ENCODE measurements at places on chromosomes 6 and 20.

DNA sequence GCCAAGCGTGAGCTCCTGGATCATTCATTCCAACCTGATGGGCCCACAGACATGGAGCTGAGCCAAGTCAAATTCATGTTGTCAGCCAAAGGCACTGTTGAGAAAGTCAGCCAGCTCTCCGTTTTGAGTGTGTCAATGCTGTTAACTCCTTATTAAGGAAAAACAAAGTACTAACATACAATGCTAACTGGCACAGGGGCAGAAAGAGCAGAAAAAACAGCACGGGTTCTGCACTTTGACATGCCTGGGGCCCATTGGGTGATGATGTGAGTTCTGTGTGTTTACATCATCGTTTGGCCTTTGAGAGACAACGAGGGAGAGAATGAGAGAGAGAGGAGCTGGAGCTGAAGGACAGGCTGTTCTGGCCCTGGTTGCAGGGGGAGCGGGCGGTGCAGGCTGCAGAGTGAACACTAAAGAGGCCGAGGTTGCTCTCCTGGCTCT, 85.9 kb downstream of the SMOC2 start:
- no peak for DNase-seq

GRCh38 chr6:14270925-14271788, 153.6 kb downstream of the CD83 start:
- peak; percentile 86 for DNase-seq

DNA sequence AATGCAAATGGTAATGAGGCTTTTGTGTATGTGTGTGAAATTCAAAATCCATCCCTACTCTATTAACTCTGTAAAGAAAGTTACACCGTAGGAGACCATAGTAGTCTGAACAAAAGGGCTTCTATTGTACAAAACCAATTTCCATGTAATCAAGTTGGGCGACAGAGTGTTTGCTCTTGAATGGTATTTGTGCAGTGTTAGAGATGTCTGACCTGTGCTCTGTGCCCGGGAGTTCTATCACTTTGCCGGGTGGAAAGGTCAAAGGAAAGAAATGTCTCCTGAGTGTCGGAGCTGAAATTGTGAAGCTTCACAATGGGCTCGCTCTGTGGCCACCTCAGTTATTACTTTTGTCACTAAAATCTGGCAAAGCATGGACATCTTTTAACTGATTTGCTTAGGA, 312.0 kb downstream of the SAMD5 start:
- DNase-seq: no peak

DNA sequence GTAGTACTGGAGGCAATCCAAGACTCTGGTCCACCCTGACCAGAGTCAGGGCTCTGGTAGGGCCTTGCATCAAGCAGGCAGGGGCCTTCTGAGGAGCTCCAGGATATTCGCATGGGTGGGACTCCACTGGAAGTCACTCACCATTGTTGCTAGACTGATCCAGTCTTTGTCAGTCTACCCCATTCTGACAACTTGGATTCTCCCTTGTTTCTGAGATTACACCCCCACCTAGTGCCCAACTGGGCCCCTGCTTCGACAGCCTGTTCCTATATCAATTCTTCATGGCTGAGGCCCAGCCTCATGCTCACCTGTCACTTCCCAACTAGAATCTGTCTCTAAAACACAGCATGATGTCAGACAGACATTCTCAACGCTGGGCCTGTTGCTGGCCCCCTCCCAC, 5.2 kb downstream of the SLC35D3 start:
- DNase-seq: peak; percentile 3

GRCh38 chr20:50870561-50871161, 60.6 kb downstream of the ADNP start:
- DNase-seq: no peak

DNA sequence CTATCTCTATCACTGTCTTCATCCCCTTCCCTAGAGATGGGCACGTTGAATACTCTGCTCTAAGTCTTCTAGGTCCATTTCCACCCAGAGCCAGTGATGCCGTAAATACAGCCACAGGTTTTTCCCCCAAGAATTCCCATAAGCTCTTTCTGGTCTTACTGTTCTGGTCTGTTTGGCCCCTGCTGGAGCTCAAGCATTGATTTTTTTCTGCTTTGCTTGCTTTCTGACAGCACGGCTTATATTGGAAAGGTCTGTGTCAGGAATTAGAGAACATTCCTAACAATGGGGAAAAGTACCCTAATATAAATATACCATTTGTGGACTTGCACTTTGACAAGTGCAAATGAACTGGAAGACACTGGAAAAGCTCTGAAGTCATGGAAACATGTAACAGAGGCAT, 302.6 kb downstream of the TSHZ2 start:
- no peak for DNase-seq

DNA sequence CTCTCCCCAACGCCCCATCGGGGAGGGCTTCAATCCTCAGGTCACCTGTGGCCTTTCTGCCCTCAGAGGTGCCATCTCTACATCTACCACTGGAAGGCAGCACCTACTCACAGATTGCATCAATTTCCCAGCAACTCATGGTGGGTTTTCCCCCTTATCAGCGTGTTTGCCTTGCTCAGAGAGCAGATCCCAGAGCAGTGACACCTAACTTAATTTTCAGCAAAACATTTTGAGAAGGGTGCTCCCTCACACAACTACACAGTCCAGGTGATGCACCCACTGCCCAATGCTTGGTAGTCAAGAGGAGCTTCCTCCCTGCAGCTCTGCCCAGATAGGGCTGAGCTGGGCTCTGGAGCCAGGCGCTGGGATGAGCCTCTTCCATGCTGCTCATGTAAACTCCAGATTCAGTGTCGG, 48.2 kb downstream of the PLG start:
- DNase-seq: no peak

DNA sequence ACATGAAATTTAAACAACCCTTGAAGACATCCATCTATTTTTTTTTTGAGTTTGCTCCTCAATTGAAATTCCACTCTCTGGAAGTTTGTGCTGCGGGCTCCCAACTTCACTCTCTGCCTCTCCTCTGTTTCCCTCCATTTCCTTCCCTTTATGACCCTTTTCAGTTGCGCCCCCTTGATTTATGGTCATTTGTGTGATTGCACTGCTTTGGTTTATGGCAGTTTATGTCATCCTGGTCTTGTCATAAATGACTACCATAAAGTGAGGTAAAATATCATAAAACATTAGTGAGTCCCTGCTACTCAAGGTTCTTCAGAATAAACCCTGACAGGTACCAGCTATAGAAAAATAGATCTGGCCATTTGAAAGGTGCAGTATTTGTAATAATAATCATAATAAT, 348.3 kb upstream of the ZFP64 start:
- DNase-seq: no peak

GRCh38 chr6:33744001-33744848, 2.5 kb downstream of the IP6K3 start:
- DNase-seq: peak; percentile 59

DNA sequence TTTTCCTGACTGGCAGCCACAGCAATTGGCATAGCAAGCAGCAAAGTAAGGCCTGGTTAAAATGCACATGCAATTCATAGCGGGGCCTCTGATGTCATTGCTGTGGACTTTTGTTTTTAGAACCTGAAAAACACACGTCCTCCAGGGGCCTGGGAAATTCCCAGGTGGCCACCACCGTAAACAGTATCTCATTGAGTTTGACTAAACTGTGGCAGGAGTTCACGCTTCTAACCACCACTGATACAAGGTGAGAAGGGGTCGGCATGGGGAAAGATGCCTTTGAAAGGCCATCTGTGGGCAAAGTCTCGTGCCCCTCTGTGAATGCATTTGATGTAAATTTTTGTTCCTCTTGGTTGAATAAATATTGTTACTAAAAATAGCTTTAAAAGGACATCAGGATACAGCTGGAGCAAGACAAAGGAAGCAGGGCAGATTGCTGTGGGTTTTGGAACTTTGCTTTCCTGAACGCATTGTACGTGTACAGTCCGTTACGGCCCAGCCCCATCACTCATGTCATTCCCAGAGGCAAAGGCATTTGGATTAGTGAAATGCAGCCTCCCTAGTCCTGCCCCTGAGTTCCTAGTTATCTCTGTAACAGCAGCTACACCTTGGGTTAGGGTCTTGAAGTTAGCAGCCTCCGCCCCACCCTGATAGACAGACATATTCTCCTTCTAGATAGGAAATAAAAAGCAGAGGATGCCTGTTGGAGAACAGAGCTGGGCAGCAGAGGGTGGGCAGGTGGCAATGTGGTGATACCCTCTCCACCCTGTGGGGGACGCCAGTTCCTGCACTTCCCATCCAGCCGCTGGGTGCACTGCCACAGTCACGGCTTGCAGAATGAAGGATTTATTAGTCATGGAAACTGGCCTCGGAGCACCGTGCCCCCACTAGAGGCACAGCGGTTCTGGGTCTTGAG, 80.3 kb downstream of the ZDHHC14 start:
- DNase-seq: peak; percentile 3

DNA sequence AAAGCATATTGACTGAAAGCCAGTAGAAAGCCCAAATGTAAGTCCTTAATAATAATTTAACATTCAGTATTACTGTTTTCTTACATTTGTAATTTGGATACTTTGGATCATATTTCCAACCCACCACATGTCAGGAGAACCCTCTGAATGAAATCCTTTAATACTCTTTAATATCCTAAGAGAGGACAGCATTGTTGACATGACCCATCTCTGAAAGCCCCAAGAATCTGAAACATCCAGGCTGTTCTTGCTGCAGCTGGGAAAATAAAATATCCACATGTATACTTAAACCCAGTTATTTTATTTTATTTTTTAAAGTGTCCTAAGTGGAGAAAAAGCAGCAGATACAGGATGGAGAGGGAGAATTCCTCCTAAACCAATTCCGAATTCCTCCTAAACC, 130.8 kb upstream of the RIPOR2 start:
- DNase-seq: no peak

DNA sequence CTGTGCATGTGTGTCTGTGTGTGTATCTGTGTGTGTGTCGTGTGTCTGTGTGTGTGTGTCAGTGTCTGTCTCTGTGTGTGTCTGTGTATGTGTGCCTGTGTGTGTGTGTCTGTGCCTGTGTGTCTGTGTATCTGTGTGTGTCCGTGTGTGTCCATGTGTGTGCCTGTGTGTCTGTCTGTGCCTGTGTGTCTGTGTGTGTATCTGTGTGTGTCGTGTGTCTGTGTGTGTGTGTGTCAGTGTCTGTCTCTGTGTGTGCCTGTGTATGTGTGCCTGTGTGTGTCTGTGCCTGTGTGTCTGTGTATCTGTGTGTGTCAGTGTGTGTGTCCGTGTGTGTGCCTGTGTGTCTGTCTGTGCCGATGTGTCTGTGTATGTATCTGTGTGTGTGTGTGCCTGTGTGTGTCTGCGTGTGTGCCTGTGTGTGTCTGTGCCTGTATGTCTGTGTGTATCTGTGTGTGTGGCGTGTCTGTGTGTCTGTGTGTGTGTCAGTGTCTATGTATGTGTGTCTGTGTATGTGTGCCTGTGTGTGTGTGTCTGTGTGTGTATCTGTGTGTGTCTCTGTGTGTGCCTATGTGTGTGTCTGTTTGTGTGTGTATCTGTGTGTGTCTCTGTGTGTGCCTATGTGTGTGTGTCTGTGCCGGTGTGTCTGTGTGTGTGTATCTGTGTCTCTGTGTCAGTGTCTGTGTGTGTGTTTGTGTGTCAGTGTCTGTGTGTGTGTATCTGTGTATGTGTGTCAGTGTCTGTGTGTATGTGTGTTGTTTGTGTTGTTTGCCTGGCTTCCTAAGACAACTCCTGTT, 11.6 kb downstream of the SNPH start:
- no peak for DNase-seq

- no peak for DNase-seq
Measured at GRCh38 chr6:79687759-79688158, 56.6 kb downstream of the SH3BGRL2 start.

DNA sequence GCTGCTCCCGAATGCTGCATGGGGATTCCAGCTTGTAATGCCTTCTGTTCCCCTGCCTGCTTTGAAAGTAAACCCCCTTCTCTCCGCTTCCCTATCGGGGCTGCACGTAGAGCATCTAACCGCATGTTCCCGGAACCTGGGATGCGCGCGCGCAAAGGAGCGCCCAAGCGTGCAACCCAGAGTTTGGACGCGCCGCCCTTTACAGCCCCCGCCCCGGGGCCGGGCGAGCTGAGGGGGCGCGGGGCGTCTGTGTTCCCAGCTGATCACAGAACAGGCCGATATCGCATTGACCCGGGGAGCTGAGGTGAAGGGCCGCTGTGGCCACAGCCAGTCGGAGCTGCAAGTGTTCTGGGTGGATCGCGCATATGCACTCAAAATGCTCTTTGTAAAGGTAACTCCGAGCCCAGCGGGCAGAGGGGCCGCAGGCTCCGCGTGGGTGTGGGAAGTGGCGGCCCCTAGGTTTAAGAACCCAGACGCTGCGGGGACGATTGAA, 1.4 kb downstream of the LAMP5 start:
- DNase-seq: no peak

GRCh38 chr6:110140650-110141049, 38.8 kb downstream of the WASF1 start:
- DNase-seq: peak; percentile 57

DNA sequence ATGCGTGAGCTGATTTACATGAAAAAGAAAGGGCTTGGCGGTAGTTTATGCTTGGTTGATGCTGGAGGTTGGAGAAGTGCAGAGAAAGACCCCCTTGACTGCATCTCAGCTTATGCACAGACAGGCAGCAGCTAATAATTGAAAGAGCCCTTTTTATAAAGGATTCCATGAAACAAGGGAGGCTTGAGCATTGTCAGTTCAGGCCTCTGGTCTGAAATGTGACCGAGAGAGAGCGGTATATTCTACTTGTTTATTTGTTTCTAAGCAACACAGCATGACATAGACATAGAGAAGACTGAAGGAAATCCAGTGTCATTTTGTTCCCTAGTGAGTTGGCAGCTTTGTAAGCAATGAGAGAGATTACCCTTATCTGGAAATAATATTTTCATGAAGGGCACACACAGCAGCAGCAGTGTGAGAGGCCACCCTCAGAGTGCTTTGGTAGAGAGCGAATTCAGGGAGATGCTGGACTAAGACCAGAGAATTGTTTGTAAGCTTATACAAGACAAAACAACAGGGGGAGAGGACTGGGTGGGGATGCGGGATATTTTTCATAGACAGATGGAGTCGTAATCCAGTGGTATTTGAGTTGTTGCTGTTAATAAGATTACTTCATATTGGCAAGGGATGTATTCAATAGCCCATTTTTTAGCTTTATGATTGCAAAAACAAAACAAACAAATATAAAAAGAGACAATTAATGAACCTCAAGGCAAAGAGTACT, 34.6 kb upstream of the LAMA2 start:
- no peak for DNase-seq

GRCh38 chr20:16096756-16097326, 476.4 kb downstream of the KIF16B start:
- no peak for DNase-seq

GRCh38 chr6:142857233-142857761, 87.7 kb downstream of the HIVEP2 start:
- no peak for DNase-seq

Data from HFFc6 (cell line).